ENCODE measurements at places on chromosomes 5 and 9.

DNA sequence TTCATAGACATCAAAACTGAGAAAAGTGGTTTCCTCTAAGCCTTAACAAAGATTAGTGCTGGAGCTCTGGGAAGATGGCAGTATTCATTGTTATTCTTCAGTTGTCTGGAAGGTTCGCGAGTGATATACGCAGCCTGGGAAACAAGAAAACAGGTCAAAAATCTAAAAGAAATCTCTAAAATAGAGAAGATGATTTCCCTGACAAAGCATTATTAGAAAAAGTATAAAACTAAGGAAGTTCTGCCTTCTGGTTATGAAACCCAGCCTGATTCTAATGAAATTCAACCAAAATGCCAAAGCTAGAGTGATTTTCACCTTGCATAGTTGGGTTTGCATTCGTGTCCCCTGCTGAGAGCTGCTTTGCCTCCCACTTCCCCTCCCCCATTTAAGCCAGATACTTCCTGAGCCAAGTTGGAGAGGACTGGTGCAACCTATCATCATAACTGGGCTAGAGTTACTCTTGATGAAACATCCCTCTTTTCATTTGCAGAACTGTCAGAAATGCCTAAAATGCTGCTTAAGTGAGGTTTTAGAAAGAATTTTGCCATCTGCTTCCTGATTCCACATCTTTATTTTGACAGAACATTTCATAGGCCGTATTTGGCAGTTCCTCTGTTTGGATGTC, 48.4 kb downstream of the NDFIP1 start:
- no peak for DNase-seq

DNA sequence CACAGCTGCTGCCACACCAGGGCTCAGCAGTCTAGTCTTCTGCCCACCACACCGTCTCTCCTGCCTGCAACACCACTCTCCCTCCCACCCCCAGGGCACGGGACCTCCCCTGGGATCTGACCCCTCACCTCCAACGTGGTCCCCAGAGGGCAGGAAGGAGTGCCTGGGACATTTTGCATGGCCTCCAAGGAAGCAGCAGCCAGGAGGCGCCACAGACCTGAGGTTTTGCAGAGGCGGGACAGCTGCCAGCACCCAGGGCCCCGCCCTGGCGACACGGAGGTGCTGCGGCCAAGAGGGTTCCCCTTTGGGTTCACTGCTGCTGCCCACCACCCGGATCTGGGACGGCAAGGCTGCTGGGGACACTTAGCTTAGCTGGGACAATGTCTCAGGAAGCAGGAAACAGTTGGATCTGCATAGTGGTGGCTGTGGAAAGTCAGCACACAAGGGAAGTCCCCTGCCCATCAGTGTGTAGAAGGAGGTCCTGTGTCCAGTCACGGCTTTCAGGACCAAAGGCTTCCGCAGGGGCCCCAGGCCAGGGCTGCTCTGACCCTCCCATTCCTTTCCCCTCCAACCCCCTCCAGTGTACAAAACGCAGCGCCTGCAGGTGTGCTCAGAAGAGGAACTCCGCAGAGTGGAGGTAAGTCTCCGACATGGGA, 13.8 kb downstream of the PROP1 start:
- no peak for DNase-seq

DNA sequence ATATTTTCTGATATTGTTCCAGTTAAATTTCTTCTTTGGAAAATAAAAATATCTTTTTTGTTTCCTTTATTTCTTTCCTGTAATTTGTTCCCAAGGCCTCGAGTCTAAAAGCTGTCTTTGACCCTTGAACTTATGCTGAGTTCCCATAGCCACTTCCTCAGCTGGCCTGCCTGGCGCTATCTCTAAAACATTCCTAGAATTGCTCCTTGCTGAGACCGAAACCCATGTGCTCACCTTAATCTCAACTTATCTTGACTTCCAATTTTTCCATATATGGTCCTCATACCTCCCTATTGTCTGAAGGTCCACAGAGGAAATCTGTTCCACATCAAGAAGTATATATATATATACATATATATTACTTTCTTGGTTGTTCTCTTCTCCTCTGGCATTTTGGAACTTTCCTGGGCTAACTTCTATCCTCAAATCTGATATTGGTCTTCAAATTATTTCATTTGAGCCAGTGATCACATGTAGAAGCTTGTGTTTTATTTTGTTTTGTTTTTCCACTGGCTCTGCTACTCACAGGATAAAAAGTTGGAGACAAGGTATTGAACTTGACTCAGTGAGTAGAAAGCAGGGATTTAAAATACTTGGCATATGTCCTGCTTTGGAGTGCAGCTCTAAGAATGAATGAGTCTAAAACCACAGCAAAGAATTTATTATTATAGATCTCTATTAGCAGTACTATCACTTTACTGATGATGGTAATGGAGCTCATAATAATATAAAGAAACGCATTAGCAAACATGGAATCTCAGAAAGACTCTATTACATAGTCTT, 45.2 kb downstream of the ENC1 start:
- DNase-seq: no peak

- no peak for DNase-seq
Observed at GRCh38 chr5:152004095-152004494, 79.4 kb upstream of the GLRA1 start.

DNA sequence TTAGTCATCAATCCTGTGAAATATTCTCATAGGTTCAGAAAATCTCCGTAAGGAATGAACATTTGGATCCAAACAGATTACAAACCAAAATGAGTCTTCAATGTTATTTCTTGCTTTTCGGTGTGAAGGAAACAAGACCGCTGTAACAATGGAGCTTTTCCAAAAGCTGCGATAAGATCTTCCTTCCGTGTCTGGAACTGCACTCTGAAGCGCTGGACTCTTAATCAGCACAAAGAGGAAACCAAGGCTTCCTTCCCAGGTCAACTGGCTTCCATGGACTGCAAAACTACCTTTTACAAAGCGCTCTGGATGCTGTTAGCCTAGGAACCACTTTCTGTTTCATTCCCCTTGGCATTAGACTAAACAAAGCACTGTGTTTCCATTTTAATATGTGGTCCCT, 137.9 kb upstream of the BASP1 start:
- no peak for DNase-seq

DNA sequence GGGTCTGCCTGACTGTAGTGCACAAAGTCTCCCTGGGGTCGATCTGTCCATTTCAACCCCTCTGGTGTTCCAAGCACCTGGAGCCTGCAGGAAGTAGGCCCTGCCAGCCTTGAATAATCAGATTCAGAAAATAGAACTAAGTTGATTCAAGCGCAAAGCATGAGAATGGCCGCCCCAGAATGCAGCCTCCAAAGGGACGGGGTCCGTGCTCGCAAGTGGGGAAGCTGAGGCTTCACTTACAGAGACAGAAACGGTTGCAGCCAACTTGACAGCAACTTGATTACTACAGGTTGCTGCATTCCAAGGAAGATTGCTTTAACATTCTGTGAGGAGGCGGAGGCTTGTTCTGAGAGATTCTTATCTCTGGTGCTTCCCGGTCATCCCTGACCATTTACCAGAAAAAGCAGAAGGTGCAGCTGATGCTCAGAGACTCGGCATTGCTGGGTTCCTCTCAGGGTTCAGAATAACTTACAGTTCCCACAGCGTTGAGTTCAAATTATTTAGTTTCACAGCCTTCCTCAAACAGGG, 14.9 kb upstream of the LRRC14B start:
- no peak for DNase-seq

DNA sequence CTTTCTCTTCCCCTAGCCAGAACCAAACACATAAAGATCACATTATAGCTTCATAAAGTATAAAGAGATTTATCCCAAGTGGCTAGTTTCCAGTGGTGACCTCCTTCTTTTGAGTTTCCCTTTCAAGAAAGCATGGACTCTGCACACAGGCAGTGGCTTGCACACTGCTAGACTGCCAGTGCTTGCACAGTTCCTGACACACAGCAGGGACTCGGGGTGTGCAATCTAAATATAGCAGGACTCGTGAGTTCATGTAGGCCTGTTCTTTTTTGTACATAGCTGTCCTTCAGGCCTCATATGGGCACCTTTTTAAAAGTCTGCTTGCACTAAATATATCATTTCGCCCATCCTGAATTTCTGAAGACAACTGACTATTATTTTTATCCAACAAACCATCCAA, 308.6 kb downstream of the FBXL7 start:
- DNase-seq: no peak

- no peak for DNase-seq
Observed at GRCh38 chr9:98356953-98357690, 101.7 kb upstream of the TBC1D2 start.

GRCh38 chr9:13513716-13514444, 234.4 kb upstream of the MPDZ start:
- DNase-seq: no peak

DNA sequence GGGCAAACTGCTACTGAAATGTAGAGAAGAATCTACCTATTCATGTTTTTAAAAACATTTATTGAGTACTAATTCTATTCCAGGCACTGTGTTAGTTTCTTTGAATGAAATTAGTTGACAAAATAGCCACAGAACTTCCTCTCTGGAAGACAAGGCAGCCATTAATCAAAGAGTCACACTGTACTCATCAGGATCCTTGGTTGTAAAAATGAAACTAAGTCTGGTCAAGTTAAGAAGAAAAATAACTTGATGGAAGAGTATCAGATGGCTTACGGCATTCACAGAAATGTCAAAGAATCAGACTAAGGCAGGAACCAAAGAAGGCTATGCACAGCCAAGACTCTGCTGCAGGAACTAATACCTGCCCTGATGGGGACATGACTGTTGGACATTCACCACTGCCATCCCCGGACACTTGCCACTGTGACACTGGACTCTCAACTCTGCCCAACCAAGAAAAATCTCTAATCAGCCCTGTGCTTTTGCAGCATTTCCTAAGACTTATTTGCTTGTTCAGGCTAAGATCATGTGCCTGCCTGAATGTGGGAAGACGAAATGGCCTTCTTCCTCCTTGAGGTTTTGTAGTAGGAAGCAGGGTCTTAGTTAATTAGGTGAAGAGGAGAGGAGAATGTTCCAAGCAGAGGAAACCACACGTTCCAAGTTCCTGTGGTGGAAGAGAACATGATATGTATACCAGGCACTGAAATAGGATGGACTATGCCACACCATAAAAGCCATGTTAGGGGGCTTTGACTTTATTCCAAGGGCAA, 23.3 kb upstream of the NDUFB6 start:
- no peak for DNase-seq

DNA sequence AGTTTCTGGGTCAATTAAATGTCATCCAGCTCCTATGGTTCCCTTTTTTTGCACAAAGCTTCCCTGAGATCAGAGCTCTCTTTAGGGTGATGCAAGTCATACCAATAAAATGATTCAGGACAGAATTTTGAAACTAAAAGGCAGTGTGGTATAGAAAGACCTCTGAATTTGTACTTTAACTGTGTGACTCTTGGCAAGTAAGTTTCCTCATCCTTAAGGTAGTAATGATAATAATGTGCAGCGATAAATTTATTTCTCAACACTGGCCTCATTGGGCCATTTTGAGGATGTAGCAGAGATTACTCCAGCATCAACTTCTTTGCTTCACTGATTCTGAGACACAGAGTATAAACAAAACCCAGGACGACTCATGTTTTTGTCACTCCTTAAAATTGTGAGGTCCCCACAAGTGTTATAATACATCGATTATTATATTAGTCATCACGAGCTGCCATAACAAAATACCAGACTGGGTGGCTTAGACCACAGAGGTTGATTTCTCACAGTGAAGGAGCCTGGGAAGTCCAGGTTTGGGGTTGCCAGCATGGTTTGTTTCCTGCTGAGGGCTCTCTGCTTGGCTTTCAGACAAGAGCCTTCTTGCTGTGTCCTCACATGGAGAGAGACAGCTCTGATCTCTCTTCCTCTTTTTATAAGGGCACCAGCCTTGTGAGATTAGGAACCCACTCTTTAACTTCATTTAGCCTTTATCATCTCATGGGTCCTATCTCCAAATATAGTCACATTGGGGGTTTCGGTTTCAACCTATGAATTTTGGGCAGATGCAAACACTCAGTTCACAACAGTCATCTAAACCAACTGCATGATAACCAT, 293.0 kb downstream of the ZNF608 start:
- no peak for DNase-seq

DNA sequence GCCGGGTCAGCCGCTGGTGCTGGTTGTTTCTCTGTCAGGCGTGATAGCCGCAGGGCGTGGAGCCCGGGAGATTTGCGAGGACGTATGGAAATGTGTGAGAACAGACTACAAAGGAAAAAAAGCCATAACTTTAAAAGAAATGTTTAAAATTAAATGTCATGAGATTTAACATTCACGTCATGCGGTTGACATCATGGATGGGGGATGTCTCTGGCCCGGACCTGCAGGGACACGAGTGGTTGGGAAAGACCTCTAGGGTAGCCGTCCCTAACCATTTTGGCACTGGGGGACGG, 643 bp upstream of the RNF130 start:
- DNase-seq: no peak

- DNase-seq: no peak
Observed at GRCh38 chr5:98637557-98637956, 135.9 kb upstream of the RGMB start.

- DNase-seq: no peak
Observed at GRCh38 chr9:70035691-70036090, 8.0 kb upstream of the MAMDC2 start.

GRCh38 chr9:21454149-21454548, 13.9 kb downstream of the IFNA1 start:
- DNase-seq: no peak

DNA sequence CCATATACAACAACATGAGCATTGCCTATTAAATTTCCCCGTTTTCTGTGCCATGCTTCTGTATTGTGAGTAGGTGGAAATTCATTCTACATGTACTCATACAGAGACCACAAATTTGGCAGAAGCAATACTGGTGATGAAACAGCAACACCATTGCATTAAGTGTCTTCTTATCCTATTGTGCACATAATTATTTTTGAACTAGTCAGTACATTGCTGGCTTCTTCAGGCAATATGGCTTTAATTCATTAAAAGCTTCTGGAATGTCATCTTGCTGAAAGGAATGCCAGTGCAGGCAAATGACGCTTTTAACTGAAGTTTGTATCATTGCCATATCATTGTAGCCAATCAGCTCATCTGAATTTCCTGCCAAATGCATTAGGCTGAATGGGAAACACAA, 82.6 kb downstream of the KIAA1958 start:
- no peak for DNase-seq

- no peak for DNase-seq
Observed at GRCh38 chr9:5292141-5292540, 12.4 kb downstream of the RLN2 start.

DNA sequence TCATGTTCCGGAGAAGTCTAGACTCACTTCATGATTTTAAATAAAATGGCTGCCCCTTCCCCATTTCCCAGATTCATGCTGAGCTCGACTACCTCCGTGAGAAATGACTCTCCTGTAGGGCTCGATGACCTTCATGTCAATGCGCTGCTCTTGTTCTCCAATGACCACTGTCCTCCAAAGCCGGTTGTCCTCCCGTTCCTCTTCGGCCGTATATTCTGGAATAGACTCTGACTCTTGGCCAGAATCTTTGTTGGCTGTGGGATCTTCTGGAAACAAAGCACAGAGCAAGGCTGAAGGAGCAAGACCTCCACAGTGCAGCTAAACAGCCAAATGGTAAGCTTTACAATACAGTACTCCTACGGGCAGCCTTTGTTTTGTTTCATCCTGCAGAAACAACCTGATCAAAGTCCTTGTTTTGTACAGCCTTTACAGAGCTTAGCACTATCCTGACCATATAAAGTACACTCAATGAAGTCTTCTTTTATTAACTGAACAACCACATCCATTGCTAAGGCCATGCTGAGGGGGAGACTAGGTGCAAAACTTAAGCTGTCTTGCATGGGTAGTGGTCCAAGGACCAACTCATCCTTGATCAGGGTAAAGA, 119.5 kb upstream of the PCA3 start:
- no peak for DNase-seq

All from Peyer's patch (tissue), 4 donors.